NCI-H345 (cell line): ENCODE measurements at places on chromosomes 11 and 22.

GRCh38 chr11:46755962-46756361 is 36.9 kb downstream of the F2 start:
- no peak for DNase-seq

DNA sequence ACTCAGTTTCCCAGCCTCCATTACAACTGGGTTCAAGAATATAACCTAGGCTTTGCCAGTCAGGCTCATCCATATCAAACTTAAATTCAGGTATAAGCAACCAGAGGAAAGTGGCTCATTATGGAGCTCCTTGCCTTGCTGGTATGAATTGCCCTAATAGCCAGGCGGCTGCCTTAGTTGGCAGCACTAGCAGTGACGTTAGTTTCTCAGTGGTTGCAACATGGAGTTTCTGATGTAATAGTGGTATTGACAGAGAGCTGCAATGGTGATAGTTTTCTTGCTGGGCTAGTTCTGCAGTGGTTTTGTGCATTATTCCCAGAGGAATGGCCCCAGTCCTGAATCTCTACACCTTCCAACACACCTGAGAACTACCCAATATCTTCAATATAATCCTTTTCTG is 3.8 kb upstream of the TMEM123 start:
- no peak for DNase-seq

DNA sequence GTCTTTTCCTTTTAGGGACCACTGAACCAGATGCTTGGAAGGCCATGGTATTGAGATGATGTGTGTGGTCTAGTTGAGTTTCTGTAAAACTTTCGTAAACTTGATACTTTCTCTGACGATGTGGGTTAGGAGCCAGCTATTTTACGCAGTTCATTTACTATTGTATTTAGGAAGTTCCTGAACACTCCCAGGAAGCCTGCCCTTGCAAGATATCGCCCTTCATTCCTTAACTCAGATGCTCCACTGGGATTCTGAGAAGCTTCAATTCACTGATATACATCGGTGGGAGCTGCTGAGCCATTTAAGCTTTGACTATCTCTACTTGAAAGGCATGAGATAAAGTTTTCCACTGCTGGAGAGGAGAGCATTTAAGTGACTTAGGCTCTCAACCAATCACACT is 121.3 kb downstream of the CSNK2A3 start:
- DNase-seq: no peak

- no peak for DNase-seq
These were observed 736.5 kb upstream of the CCDC90B start for GRCh38 chr11:84022695-84023094.

GRCh38 chr11:132959693-132960092 is 572.6 kb downstream of the OPCML start:
- no peak for DNase-seq

GRCh38 chr11:58576887-58577471 is 1.3 kb upstream of the LPXN start:
- no peak for DNase-seq

- DNase-seq: no peak
These were observed 158.1 kb downstream of the GRIA4 start for GRCh38 chr11:105767931-105768330.

DNA sequence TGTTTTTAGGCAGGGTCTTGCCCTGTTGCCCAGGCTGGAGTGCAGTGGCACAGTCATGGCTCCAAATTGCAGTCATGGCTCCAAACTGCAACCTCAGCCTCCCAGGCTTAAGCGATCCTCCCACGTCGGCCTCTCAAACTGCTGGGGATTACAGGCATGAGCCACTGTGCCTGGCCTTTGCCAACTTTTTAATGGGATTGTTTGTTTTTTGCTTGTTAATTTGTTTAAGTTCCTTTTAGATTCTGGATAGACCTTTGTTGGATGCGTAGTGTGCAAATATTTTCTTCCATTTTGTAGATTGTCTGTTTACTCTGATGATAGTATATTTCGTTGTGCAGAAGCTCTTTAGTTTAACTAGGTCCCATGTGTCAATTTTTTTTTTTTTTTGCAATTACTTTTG is 10.0 kb upstream of the SCGB1D1 start:
- peak; percentile 39 for DNase-seq

- no peak for DNase-seq
These were observed 87.0 kb downstream of the GRK3 start for GRCh38 chr22:25651332-25652085.

- DNase-seq: no peak
These were observed 2.8 kb downstream of the MFRP start for GRCh38 chr11:119343726-119344125.

- DNase-seq: no peak
These were observed 5.3 kb downstream of the KCNE3 start for GRCh38 chr11:74462009-74462408.

- DNase-seq: no peak
These were observed 897 bp downstream of the PNPLA5 start for GRCh38 chr22:43890901-43891331.

DNA sequence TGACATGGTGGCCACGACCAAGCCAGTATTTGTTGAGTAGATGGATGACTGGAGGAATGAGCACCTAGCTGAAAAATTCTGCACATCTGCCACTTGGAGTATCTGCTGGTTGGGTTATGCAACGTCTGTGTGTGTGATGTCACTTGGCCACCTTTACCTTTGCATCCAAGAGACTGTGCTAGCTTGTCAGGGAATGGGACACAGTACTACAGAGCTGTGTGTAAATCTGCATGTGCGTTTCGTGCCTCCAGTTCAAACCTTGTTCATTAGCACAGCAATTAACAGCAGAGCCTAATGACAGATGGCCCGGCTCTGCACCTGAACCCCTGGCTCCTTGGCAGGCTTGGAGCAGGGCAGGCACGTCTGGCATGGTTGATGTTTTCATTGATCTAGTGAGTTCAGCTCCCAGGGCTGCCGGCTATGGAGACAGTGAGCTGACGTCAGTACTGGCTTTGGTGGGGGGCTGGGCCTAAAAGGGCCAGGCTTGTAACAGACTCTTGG is 188.4 kb upstream of the NAV2 start:
- no peak for DNase-seq

DNA sequence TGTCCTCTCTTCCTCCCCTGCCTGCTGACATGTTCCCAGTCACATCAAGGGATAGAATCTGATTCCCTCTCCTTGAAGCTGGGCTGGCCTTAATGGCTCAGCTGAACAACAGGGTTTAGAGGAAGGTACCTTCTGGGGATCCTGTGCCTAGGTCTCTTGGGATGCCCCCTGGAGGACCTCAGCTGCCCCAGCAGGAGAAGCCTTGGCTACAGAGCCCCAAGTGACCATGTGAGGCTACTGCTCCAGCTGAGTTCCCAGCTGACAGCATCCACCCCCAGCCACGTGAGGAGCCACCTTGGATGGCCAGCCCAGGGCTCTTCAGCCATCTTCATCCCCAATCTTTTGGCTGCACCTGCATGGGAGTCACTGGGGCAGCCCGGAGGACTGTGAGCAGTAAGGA is 1499.3 kb downstream of the TBC1D22A start:
- no peak for DNase-seq
